Hematopoietic multipotent progenitor cell treated with erythropoietin and hydrocortisone succinate and interleukin-3 and kit ligand, for 4 days (in vitro differentiated cells): ENCODE measurements at places on chromosomes 12 and 14.

- no peak for DNase-seq
Measured at GRCh38 chr12:70607107-70607506, 30.1 kb downstream of the PTPRB start.

- DNase-seq = no peak
Measured at GRCh38 chr12:16297521-16297920, 20.0 kb upstream of the SLC15A5 start.

GRCh38 chr12:80154261-80154660 lies 54.9 kb downstream of the OTOGL start:
- no peak for DNase-seq

- peak; percentile 51 for DNase-seq
Measured at GRCh38 chr14:75604979-75605851, 26.8 kb downstream of the FLVCR2 start.

DNA sequence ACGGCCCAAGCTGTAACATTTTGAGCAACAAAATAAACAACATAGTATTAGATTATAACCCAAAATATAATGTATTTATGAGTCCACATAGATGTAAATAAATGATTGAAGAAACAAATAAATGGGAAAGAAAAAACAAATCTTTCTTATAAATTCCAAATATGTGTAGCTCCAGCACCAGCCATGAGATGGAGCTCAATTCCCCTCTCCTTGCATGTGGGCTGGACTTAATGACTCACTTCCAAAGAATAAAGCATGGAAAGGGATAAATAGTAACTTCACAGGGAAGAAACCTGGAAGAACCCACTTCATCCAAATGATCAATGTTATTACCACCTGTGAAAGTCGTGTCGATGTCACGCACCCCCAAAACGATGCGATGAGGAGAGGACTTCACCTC lies 158.8 kb downstream of the RPAP3 start:
- no peak for DNase-seq

GRCh38 chr12:68319988-68320623 lies 12.1 kb downstream of the MDM1 start:
- no peak for DNase-seq

- DNase-seq = no peak
Measured at GRCh38 chr12:69966409-69966808, 141.4 kb downstream of the MYRFL start.

DNA sequence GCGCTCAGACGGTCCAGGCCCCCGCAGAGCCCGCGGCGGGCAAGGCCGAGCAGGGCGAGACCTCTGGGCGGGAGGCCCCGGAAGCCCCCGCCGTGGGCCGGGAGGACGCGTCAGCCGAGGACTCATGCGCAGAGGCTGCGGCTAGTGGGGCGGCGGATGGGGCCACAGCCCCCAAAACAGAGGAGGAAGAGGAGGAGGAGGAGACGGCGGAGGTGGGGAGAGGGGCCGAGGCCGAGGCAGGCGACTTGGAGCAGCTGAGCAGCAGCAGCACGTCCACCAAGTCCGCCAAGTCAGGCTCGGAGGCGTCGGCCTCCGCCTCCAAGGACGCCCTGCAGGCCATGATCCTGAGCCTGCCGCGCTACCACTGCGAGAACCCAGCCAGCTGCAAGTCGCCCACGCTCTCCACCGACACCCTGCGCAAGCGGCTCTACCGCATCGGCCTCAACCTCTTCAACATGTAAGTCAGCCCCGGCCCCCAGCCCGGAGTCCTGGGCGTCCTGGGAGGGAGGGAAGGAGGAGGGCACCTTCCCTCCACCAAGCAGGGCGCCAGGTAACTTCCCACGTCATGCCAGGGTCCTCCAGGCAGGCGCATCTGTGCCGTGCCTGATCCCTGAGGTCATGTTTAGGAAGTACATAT lies 72.4 kb downstream of the IQSEC3 start:
- DNase-seq = peak; percentile 59

GRCh38 chr14:30445011-30445793 lies 113.8 kb upstream of the G2E3 start:
- no peak for DNase-seq

DNA sequence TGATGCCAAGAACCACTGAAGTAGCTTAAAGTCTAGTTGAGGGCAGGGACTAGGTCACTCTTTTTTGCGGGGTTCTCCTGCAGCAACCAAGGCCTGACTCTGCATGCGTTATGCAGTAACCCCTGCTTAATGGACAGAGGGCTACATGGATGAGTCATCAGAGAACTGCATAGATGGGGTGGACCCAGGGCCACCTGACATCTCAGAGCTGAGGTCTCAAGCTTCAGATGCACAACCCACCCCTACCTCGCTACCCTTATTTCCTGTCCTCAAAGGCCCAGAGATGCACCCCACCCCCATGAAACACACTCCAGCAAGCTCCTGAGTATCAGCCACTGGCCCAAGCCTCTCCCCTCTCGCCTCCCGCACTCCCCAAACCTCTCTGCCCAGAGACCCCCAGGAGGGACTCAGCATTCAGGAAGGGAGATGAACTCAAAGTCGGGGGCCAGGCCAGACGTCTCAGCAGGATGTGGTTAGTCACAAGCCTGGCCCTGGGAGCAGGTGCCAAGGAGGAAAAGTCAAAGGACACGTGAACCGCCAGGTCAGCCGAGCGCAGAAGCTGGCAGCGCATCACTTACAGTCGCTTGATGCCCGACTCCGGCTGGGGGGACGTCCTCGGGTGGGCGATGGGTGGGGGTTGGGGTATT lies 25.8 kb downstream of the SNRNP35 start:
- peak; percentile 22 for DNase-seq

- DNase-seq = no peak
Measured at GRCh38 chr14:104286086-104286485, 147.7 kb downstream of the KIF26A start.

GRCh38 chr12:104547235-104547634 lies 90.5 kb downstream of the CHST11 start:
- DNase-seq = no peak
